Pancreas (tissue), 10 donors: ENCODE measurements at places on chromosomes 12 and 14.

DNA sequence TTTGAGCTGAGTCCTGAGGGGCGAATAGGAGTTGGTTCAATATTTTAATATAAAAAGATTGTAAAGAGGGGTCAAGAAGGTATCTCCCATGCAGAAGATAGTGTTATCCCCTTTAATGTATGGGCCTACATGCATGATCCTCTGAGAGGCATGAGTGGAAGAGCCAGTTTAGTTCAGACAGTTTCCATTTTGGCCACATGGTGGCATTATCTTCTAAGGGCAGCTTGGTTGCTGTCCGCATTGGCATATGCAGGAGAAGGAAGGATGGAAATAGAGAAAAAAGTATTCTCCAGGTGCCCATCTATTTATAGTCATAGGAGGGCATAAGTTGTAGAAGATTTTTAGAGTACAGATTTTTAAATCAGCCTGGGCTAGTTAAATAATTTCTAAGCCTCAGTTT, 5.4 kb downstream of the SAMD4A start:
- H3K36me3 ChIP-seq = no peaks in the 10 kb centered on the region
- no peak for DNase-seq
- no peaks in the 10 kb centered on the region for H3K4me1 ChIP-seq
- H3K27ac ChIP-seq = no peak overlapping the region

- H3K4me3 ChIP-seq = no peak overlapping the region
- no peaks in the 10 kb centered on the region for H3K27me3 ChIP-seq
- H3K4me1 ChIP-seq = no peaks in the 10 kb centered on the region
- H3K27ac ChIP-seq = no peak overlapping the region
- DNase-seq = no peak
- no peaks in the 10 kb centered on the region for H3K36me3 ChIP-seq
Observed at GRCh38 chr14:99931308-99931707, 133.9 kb upstream of the EVL start.

DNA sequence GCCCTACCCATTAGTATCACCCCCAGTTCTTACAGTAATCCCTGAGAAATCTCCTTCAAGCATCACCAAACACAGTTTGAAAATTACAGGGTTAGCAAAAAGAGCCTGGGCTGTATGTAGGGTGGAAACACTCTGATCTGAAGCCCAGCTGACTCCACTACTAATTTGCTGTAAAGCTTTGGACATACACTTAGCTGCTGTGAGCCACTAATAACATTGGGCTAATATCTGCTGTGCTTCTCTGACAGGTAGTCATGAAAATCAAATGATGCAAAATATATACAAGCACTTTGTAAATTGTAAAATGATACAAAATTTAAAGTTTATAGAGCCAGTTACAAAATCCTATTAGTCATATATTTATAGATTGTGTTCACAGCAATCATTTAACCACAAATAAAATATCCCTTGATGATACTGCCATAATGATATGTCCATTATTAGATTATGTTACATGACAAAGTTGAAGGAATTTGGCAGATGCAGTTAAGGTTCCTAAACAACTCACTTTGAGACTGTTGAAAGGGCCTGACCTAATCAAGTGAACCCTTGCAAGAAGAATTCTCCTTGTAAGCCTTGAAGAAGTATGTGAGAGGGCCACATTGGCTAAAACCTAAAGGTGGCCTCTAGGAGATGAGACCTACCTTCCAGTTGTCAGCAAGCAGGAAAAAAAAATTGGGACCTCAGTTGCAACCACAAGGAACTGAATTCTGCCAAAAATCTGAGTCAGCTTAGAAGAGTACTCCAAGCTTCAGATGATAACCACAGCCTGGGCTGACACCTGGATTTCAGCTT, 19.0 kb downstream of the TWF1 start:
- no peaks in the 10 kb centered on the region for H3K36me3 ChIP-seq
- DNase-seq = no peak
- no peaks in the 10 kb centered on the region for H3K4me1 ChIP-seq
- H3K4me3 ChIP-seq = no peak overlapping the region

- DNase-seq = no peak
- no peak overlapping the region for H3K27ac ChIP-seq
- H3K4me1 ChIP-seq = no peaks in the 10 kb centered on the region
Observed at GRCh38 chr12:27498149-27498548, 25.9 kb upstream of the PPFIBP1 start.
